ENCODE measurements at places on chromosomes 1 and 21.

DNA sequence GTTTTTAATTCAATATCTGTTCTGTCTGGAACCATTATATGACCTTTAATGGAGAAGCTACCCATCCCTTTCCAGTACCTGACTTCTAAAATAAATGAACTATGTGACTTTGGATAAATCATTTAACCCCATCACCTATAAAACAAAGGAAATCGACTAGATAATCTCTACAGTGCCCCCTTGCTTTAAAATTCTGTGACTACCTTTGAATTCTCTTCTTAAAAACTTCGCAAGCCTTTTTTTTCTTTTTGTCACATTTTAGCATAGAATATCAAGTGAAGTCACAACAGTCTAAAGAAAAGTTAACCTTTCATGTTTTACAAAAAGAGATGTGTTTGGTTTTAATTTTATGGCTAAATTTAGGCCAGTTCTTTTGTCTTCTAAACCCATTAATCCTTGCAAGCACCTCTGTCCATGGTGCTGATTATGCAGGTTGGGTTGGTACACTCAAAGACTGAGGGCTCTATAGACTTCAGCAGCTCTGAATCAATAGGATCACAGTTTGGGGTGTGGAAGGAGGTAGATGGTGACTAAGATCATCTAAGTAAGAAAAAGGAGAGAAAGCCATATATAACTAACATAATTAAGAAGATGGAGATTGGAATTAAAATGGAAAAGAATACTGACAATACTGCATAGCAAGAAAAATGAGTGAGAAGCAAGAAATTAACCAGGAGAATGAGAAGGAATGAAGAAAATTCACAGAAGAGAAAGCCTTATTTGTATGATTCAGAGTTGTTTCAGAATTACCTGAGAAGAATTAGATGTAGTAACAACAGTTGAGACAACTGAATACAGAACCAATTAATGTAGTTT, 59.2 kb downstream of the TBX15 start:
- DNase-seq, result no peak

GRCh38 chr21:41802684-41803083, 35.8 kb upstream of the RIPK4 start:
- no peak for DNase-seq

GRCh38 chr1:153985941-153986761, at the start of gene RAB13:
TSS of gene RAB13 (minus strand) at chr1:153986339. CDS start at chr1:153986236, 103 bp downstream.
- DNase-seq, result no peak

DNA sequence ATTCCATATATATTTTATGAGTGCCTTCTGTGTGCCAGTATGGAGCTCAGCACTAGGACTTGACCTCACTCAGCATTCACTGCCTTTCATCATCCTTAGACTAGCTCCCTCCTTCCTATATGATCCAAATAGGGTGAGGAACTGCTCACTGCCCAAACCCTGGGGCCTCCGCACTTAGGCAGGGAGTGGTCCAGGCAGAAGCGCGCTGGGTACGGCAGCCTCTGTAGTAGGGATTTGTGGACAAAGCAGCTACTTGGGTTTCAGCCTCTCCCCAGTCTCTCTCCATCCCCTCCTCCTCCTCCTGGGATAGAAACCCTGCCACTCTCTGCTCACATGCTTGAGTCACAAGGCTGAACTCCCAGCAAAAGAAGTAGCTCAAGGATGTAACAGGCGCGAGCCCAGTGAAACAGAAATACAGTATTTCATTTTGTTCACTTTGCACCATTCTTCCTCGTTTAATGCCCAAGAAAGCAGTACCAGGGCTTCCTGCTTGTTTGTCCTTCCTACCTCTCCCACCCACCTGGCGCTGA, 32.9 kb downstream of the PLEKHA6 start:
- no peak for DNase-seq

- no peak for DNase-seq
These were observed 1.4 kb downstream of the HLCS start for GRCh38 chr21:36964827-36965719.

- DNase-seq, result no peak
These were observed 110.4 kb upstream of the IFFO2 start for GRCh38 chr1:19066874-19067181.

DNA sequence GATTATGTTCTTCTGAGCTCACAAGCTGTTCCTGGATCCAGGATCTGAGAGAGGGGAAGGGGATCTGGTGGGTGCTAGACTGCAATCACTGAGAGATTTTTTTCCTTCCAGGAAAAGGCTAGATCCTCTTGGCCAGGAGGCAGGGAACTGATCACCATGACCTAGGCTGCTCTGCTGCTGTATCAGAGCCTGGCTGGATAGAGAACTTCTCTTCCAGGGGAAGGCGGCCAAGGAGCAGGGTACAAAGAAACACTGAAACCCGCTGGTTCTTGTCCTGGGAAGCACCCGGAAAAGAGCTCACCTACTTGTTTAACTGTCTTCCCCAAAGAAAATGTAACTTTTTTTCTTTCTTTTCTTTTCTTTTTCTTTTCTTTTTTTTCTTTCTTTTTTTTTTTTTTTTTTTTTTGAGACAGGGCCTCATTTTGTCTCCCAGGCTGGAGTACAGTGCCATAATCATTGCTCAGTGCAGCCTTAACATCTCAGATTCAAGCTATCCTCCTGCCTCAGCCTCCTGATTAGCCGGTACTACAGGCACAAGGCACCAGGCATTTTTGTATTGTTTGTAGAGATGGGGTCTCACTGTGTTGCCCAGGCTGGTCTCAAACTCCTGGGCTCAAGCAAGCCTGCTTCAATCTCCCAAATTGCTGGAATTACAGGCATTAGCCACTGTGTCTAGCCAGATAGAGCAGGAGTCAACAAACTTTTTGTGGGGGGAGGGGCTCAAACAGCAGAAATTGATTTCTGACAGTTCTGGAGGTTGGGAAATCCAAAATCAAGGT, 12.4 kb upstream of the RPS6KA1 start:
- DNase-seq, result no peak

GRCh38 chr1:222061711-222062359, 319.9 kb upstream of the DUSP10 start:
- no peak for DNase-seq
